ENCODE measurements at places on chromosomes 12 and 14. TPM values are rescaled to one million over a fixed set of nuclear protein-coding genes. Genes with fewer than 3 reads are reported as not detected.

GRCh38 chr14:24179961-24180796 lies 8.3 kb downstream of the REC8 start:
- peaks cover 3% of the 10 kb centered on the region for H3K4me1 ChIP-seq
- no peak for DNase-seq
- H3K4me3 ChIP-seq: no peak overlapping the region

- H3K27me3 ChIP-seq: no peaks in the 10 kb centered on the region
- H3K4me1 ChIP-seq: no peaks in the 10 kb centered on the region
- H3K4me3 ChIP-seq: no peak overlapping the region
- DNase-seq: no peak
Measured at GRCh38 chr14:53894456-53894855, 62.2 kb downstream of the BMP4 start.

DNA sequence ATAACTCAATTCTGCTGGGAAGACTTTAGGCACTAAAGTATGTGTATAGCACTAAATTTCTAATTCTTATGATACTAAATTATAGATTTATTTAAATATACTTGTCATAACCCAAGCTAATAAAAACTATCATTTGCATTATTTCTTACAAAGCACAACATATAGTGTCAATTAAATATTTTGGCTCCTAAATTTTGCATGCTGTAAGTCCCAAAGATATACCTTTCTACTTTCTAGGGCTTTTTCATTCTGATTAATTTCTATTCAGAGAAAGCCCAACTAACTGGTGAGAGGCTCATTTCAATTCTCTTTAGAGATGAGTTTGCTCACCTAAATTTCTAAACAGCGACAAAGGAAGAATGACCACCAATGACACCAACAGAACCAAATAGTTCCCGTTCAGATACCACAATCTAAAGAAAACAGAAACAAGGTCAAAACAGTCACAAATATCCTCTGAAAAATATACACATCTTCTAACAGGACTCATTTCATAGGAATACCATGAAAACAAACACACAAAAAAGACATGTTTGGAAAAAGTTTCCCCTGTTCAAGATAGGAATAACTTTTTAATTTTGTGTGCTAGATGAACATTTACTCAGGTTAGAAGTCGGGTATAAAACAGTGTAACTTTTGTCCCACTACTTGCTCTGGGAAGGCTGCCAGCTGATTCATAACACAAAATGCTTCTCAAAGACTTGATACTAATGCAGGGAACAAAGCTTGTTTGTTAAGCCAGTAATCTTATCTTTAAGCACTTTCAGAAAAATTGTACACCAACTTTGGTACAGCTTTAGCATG lies 7.6 kb downstream of the SLC38A2 start:
- H3K27me3 ChIP-seq: no peaks in the 10 kb centered on the region
- peak; percentile 58 for DNase-seq
- H3K36me3 ChIP-seq: peaks cover 31% of the 10 kb centered on the region
- H3K4me1 ChIP-seq: peaks cover 23% of the 10 kb centered on the region

DNA sequence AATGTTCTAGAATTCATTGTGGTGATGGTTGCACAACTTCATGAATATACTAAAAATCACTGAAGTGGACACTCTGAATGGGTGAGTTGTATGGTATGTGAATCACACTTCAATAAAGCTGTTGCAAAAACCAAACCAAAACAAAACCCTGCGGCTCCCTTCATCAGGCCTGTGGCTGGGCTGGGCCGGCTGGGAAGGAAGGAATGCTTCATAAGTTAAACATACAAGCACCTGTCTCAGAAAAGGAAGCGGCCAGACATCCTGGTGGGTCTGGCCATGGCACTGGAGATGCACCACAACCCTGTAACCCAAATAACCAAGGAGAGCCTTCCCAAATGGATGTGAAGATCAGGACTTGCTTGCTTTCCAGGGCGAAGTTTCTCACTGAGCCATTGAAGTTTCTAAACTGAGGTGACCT lies 34.9 kb downstream of the TTC7B start:
- no peak overlapping the region for H3K4me3 ChIP-seq
- H3K27ac ChIP-seq: no peak overlapping the region
- no peaks in the 10 kb centered on the region for H3K27me3 ChIP-seq
- no peaks in the 10 kb centered on the region for H3K36me3 ChIP-seq

- H3K27me3 ChIP-seq: peaks cover 6% of the 10 kb centered on the region
- no peak overlapping the region for H3K27ac ChIP-seq
- H3K4me1 ChIP-seq: peaks cover 4% of the 10 kb centered on the region
- no peaks in the 10 kb centered on the region for H3K36me3 ChIP-seq
Measured at GRCh38 chr12:54191550-54192022, 2.8 kb upstream of the SMUG1 start.

DNA sequence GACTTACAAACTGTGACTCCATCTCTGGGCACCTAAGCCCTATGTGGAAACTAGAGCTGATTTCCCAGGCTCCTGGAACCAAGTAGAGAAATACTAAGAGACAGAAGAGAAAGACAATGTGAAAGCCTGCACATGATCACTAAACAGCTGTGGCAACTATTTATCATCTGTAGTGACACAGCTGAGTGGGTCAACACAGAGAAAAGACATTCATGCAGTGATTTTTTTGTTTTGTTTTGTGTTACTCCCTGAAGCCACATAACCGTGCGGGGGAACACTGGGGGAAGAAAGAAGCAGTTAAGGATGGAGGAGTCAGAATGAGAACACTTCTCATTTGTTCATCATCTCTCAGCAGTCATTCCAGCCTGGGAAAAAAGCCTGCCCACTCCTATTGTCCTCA lies 1.5 kb downstream of the PRR4 start:
- no peaks in the 10 kb centered on the region for H3K27me3 ChIP-seq
- no peak overlapping the region for H3K27ac ChIP-seq
- H3K4me3 ChIP-seq: no peak overlapping the region
- DNase-seq: no peak
- H3K36me3 ChIP-seq: no peaks in the 10 kb centered on the region
- no peaks in the 10 kb centered on the region for H3K4me1 ChIP-seq

- no peaks in the 10 kb centered on the region for H3K4me1 ChIP-seq
- no peaks in the 10 kb centered on the region for H3K27me3 ChIP-seq
- H3K4me3 ChIP-seq: no peak overlapping the region
- no peak for DNase-seq
- no peaks in the 10 kb centered on the region for H3K36me3 ChIP-seq
- H3K27ac ChIP-seq: no peak overlapping the region
Measured at GRCh38 chr14:55160989-55161388, 30.4 kb downstream of the DLGAP5 start.

- H3K36me3 ChIP-seq: no peaks in the 10 kb centered on the region
- no peak overlapping the region for H3K4me3 ChIP-seq
- peak; percentile 24 for DNase-seq
Measured at GRCh38 chr12:53775478-53776145, 23.8 kb upstream of the CISTR start.

DNA sequence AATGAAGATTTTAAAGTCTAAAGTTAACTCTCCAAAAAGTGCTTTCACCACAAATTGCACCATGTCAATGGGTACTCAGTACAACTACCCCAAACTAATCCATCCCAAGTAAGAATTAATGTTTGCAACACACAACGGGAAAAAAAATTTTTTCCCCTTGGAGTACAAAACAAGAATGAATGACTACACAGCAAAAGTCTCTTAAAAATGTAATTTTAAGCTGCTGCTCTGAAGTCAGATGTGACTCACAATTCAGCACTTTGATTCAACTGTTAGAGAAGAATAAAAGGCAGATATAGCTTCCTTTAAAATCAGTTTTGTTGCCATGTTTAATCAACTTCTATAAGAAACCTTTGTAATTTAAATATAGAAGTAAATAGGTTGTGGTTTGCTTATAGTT lies 42.5 kb upstream of the VPS33A start:
- H3K36me3 ChIP-seq: peaks cover 3% of the 10 kb centered on the region
- no peaks in the 10 kb centered on the region for H3K4me1 ChIP-seq
- no peak overlapping the region for H3K4me3 ChIP-seq

- H3K27ac ChIP-seq: no peak overlapping the region
- H3K4me1 ChIP-seq: peaks cover 14% of the 10 kb centered on the region
- H3K36me3 ChIP-seq: no peaks in the 10 kb centered on the region
- DNase-seq: no peak
Measured at GRCh38 chr14:104341532-104342434, 203.4 kb downstream of the KIF26A start.

The NAV3 gene
- 9.0 TPM for total RNA-seq

The SCARB1 gene
- 44.4 TPM for total RNA-seq

The INSM2 gene
- 1.2 TPM for total RNA-seq

The EEA1 gene
- 22.6 TPM for total RNA-seq

The KRT75 gene
- total RNA-seq: not detected

The NUAK1 gene
- total RNA-seq: 16.0 TPM

The SPRYD4 gene
- total RNA-seq: 5.1 TPM

The WSCD2 gene
- total RNA-seq: 6.7 TPM

Measured in prostate gland (tissue), 2 donors.